ENCODE measurements at places on chromosomes 5 and 9. TPM values are rescaled to one million over a fixed set of nuclear protein-coding genes. Genes with fewer than 3 reads are reported as not detected.
A peak's percentile ranks its signal among the peaks of the same experiment; 100 is the strongest.

DNA sequence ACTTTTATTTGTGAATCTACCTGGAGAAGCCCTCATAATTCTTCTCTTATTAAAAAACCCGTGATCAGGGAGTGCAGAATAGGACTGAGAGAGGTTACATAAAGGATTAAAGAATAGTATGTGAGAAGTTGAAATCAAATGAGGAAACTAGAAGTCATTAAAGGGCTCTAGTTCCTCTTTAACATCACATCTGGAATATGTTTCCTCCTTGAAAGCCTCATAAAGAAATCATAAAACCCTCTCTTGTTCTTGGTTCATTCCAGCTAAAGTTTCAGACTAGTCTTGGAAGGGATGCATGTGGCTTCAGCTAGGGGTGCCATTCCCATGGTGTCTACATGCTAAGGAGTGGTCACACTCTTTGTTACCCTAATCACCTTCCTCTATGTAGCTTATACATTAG, 5.7 kb upstream of the C5orf46 start:
- H3K27me3 ChIP-seq: no peaks in the 10 kb centered on the region
- H3K27ac ChIP-seq: no peak overlapping the region
- H3K4me3 ChIP-seq: no peak overlapping the region
- H3K36me3 ChIP-seq: no peaks in the 10 kb centered on the region

GRCh38 chr5:121719255-121719654, 132.4 kb upstream of the FTMT start:
- H3K27ac ChIP-seq: no peak overlapping the region
- H3K4me1 ChIP-seq: no peaks in the 10 kb centered on the region
- no peaks in the 10 kb centered on the region for H3K36me3 ChIP-seq
- H3K4me3 ChIP-seq: no peak overlapping the region
- no peaks in the 10 kb centered on the region for H3K27me3 ChIP-seq

The CLIC3 gene
- polyA plus RNA-seq: 1.4 TPM

DNA sequence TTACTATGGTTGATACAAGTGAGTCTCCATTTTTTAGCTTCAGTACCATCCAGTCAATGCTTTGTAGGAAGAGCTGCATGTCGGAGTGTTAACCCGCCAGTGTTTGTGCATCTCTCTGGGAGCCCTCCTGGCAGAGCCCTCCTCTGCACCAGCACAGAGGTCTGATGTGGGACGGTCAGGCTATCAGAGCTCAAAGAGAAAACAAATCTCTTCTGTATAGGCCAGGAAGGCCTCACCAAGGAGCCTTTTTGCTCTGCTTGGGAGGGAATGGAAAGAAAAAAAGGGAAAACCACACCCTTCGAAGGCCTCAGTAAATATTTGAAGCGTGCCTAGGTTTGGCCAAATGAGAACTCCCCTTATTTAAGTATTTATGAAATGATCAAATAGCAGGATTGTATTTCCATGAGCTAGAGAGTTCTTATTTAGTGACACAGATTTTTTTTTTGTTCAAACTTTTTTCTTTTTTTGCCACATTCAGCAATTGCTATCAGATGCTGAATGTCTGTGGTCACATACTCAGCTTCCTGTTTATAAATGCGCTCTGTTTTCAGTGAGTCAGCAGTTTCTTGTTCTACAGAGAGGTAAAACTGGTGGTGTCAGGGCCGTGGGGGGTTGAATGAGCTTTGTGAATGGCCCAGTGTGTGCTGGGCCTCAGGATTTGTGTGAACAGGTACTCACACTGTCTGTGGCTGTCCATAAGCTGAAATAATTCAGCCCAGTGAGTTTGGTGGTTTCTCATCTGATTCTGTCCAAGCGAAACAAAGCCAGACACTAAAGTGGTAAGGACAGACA, 226.6 kb downstream of the SNX18 start:
- peak; percentile 64 for DNase-seq
- H3K27ac ChIP-seq: peak overlapping the region; percentile 55
- no peak overlapping the region for H3K4me3 ChIP-seq
- H3K4me1 ChIP-seq: peaks cover 3% of the 10 kb centered on the region

The INSYN2B gene
- polyA plus RNA-seq: not detected

GRCh38 chr5:10607666-10608073, 43.8 kb downstream of the ANKRD33B start:
- H3K27ac ChIP-seq: no peak overlapping the region
- H3K27me3 ChIP-seq: no peaks in the 10 kb centered on the region
- H3K4me3 ChIP-seq: no peak overlapping the region
- DNase-seq: no peak
- H3K36me3 ChIP-seq: no peaks in the 10 kb centered on the region

DNA sequence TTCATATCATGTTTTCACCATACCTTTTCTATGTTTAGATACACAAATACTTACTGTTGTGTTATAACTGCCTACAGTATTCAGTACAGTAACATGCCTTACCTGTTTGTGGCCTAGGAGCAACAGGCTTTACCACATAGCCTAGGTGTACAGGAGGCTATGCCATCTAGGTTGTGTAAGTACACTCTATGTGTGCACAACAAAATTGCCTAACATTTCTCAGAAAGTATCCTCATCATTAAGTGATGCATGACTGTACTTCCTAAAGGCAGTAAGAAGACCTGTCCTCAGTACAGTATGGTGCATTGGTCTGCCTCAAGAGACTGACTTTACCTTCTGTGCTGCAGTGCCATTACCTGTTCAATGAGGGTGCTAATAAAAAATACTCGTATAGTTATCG, 7.9 kb downstream of the TXN start:
- no peak for DNase-seq
- no peak overlapping the region for H3K27ac ChIP-seq
- peaks cover 14% of the 10 kb centered on the region for H3K36me3 ChIP-seq
- no peak overlapping the region for H3K4me3 ChIP-seq
- no peaks in the 10 kb centered on the region for H3K4me1 ChIP-seq

DNA sequence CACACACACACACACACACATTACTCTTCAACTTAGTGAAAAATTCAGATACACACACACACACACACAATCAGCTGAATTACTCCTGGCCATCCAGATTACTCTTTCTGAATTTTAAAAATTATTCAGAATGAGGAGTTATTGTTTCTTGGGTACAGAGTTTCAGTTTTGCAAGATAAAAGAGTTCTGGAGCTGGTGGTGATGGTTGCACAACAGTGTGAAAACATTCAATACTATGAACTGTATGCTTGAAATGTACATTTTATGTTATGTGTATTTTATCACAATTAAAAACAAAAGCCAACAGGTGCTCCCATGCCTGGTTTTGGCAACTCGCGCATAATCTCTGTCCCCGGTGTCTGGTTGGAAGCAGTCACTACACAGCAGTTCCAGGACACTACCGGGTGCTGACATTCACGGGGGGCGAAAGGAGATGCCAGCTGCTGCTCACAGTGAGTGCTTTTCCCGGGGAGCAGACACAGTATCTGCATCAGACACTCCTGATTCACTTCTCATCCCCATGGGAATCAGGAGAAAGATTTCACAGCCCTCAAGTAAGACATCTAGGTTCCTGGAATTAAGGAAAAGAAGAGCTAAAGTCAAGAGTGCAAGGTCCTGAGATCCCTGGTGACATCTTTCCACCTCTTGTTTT, 55.7 kb downstream of the LHFPL2 start:
- H3K36me3 ChIP-seq: peaks cover 11% of the 10 kb centered on the region
- H3K27ac ChIP-seq: no peak overlapping the region
- peaks cover 20% of the 10 kb centered on the region for H3K4me1 ChIP-seq
- no peaks in the 10 kb centered on the region for H3K27me3 ChIP-seq

- H3K27me3 ChIP-seq: no peaks in the 10 kb centered on the region
- H3K36me3 ChIP-seq: no peaks in the 10 kb centered on the region
- no peaks in the 10 kb centered on the region for H3K4me1 ChIP-seq
Observed at GRCh38 chr9:116232424-116233159, 79.0 kb downstream of the PAPPA start.

- H3K27me3 ChIP-seq: peaks cover 10% of the 10 kb centered on the region
- H3K4me3 ChIP-seq: no peak overlapping the region
- DNase-seq: no peak
- H3K27ac ChIP-seq: no peak overlapping the region
Observed at GRCh38 chr5:173228107-173228506, 6.9 kb downstream of the NKX2-5 start.

The WASHC1 gene
- polyA plus RNA-seq: 76.5 TPM

DNA sequence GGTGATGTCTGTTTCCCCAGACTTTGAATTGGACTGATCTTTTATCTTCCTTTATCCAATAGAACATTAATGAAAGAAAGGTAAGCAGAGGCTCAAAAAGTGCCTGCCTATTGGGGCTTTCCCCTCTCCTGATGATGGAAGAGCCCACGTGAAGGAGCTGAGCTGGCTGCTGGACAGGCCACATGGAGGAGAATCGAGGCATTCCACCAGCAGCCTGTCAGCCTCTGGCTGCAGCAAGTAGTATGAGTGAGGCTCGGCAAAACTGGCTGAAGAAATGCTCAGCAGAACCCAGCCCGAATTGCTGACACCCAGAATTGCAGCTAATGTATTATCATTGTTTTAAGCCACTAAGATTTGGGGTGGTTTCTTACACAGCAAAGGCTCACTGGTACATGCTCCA, 66.5 kb upstream of the STC2 start:
- H3K27me3 ChIP-seq: peaks cover 3% of the 10 kb centered on the region
- no peak overlapping the region for H3K4me3 ChIP-seq
- H3K36me3 ChIP-seq: no peaks in the 10 kb centered on the region
- no peak overlapping the region for H3K27ac ChIP-seq
- no peaks in the 10 kb centered on the region for H3K4me1 ChIP-seq

The CATSPER3 gene
- polyA plus RNA-seq: 3.2 TPM

The CYSRT1 gene
- polyA plus RNA-seq: 0.57 TPM

- H3K27me3 ChIP-seq: no peaks in the 10 kb centered on the region
- no peak overlapping the region for H3K27ac ChIP-seq
- DNase-seq: no peak
- no peaks in the 10 kb centered on the region for H3K4me1 ChIP-seq
Observed at GRCh38 chr5:89471115-89471514, 588.1 kb upstream of the MEF2C start.

- H3K4me1 ChIP-seq: peaks cover 6% of the 10 kb centered on the region
- no peak overlapping the region for H3K4me3 ChIP-seq
- H3K27me3 ChIP-seq: no peaks in the 10 kb centered on the region
- no peak for DNase-seq
- H3K36me3 ChIP-seq: no peaks in the 10 kb centered on the region
- peak overlapping the region; percentile 34 for H3K27ac ChIP-seq
Observed at GRCh38 chr9:77988630-77989029, 43.0 kb downstream of the GNAQ start.

The MSX2 gene
- 4.7 TPM for polyA plus RNA-seq

- H3K27me3 ChIP-seq: no peaks in the 10 kb centered on the region
- peak overlapping the region; percentile 21 for H3K27ac ChIP-seq
- H3K4me1 ChIP-seq: no peaks in the 10 kb centered on the region
- DNase-seq: peak; percentile 12
- H3K36me3 ChIP-seq: no peaks in the 10 kb centered on the region
Observed at GRCh38 chr5:59458321-59458720, 435.2 kb downstream of the PDE4D start.

DNA sequence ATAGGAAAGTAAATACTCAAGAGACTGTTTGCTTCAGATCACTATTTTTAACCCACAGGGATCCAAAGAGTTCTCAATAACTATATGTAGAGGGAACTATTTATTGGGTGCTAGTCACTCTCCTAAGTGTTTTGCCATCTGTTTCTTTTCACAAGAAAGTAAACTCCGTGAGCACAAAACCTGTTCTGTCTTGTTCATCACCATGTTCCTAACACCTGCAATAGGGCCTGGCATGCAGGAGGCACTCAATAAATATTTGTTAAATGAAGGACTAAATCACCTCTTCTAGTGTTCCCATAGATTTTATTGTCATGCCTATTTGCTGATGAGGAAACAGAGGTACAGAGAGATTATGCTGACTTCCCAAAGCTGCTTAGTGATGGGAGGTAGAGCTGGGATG, 118.2 kb downstream of the VCAN start:
- peaks cover 2% of the 10 kb centered on the region for H3K27me3 ChIP-seq
- no peak for DNase-seq
- H3K4me1 ChIP-seq: no peaks in the 10 kb centered on the region
- H3K36me3 ChIP-seq: no peaks in the 10 kb centered on the region

DNA sequence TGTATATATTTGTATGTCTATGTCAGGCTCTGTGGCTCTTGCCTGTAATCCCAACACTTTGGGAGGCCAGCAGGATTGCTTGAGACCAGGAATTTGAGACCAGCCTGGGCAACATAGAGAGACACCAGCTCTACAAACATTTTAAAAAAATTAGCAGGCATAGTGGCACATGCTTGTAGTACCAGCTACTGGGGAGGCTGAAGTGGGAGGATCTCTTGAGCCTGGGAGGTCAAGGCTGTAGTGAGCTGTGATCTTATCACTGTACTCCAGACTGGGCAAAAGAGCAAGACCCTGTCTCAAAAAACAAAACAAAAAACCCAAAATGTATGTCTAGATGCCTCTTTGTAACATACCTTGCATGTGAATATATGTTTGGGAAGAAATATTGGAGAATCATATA, 15.8 kb downstream of the ARRDC3 start:
- H3K36me3 ChIP-seq: peaks cover 3% of the 10 kb centered on the region
- no peak overlapping the region for H3K4me3 ChIP-seq
- no peak for DNase-seq
- no peak overlapping the region for H3K27ac ChIP-seq
- no peaks in the 10 kb centered on the region for H3K4me1 ChIP-seq

- H3K4me1 ChIP-seq: peaks cover 20% of the 10 kb centered on the region
- H3K27me3 ChIP-seq: no peaks in the 10 kb centered on the region
- DNase-seq: peak; percentile 71
- no peak overlapping the region for H3K4me3 ChIP-seq
Observed at GRCh38 chr9:33297432-33297831, 7.1 kb downstream of the NFX1 start.

DNA sequence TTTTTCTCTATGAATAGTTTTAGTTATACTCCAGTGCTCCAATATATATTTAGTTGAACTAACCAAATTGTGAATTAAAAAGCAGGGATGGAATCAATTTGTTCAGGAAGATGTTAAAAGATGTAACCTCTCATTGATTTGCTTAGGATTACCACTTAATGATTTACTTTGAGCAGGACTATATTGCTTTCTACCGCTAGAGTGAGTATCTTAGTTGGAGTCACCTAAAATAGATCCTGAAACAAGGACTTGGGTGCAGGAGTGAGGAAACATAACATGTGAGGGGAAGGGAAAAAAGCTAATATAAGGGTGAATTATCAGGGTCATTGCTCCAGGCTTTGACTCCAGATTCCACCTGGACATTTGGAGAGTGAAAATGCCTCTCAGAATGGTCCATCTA, 2277.4 kb upstream of the C9orf72 start:
- DNase-seq: no peak
- H3K27me3 ChIP-seq: no peaks in the 10 kb centered on the region
- no peaks in the 10 kb centered on the region for H3K36me3 ChIP-seq
- H3K4me3 ChIP-seq: no peak overlapping the region

GRCh38 chr5:128966846-128967245, 1.6 kb downstream of the SLC27A6 start:
- H3K27ac ChIP-seq: no peak overlapping the region
- peaks cover 13% of the 10 kb centered on the region for H3K27me3 ChIP-seq
- no peak for DNase-seq

The RNF183 gene
- 1.7 TPM for polyA plus RNA-seq

The SERF1A gene
- 3.3 TPM for polyA plus RNA-seq

- no peaks in the 10 kb centered on the region for H3K36me3 ChIP-seq
- DNase-seq: no peak
- no peaks in the 10 kb centered on the region for H3K27me3 ChIP-seq
Observed at GRCh38 chr9:10104774-10105173, 508.0 kb downstream of the PTPRD start.

- H3K27ac ChIP-seq: no peak overlapping the region
- H3K36me3 ChIP-seq: no peaks in the 10 kb centered on the region
- DNase-seq: peak; percentile 16
- H3K4me3 ChIP-seq: no peak overlapping the region
- peaks cover 74% of the 10 kb centered on the region for H3K27me3 ChIP-seq
Observed at GRCh38 chr9:23824830-23825591, 1.0 kb downstream of the ELAVL2 start.

The PHAX gene
- 18.4 TPM for polyA plus RNA-seq

Measured in small intestine (tissue), 16 donors.